ENCODE measurements at places on chromosomes 5 and 9.

GRCh38 chr9:19788152-19788551 lies 685 bp downstream of the SLC24A2 start:
- DNase-seq, result no peak

- no peak for DNase-seq
These were observed 66.7 kb downstream of the PSD2 start for GRCh38 chr5:139862313-139862712.

GRCh38 chr5:668283-668995 lies 24.7 kb downstream of the TPPP start:
- no peak for DNase-seq

DNA sequence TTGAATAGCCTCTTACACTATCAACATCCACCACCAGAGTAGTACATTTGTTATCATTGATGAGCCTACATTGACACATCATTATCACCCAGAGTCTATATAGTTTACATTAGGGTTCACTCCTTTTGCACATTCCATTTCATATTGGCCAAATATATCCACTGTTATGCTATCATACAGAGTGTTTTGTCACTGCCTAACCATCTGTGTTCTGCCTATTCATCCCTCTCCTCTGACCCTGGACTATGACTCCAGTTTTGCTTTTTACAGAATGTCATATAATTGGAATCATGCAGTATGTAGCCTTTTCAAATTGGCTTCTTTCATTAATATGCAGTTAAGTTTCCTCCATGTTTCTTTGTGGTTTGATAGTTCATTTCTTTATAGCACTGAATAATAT lies 904.7 kb downstream of the TLE1 start:
- DNase-seq, result no peak

DNA sequence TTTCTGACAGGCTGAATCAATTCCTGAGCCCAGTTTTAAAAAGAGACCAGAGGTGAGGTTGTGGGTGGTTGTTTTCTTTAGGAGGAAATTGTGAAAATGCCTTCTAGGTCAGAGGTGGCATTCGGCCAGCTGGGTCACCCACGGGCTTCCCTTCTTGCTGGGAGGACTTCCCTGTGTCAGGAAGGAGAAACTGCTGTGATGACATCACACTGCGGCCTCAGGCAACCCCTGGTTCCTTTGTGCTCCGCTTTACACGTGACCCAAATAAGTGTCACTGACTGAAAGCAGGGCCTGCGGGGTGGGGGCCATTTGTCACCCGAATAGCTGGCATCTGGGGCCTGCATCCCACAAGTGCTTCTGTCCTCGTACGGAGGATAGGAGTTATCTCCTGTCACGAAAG lies 39.7 kb downstream of the FABP6 start:
- no peak for DNase-seq

- no peak for DNase-seq
These were observed 51.0 kb upstream of the PSD2 start for GRCh38 chr5:139744471-139745131.

GRCh38 chr9:79263628-79264027 lies 308.1 kb upstream of the TLE4 start:
- no peak for DNase-seq

GRCh38 chr5:148953711-148954110 lies 109.2 kb downstream of the SH3TC2 start:
- DNase-seq, result no peak

- DNase-seq, result no peak
These were observed 38.9 kb downstream of the POLK start for GRCh38 chr5:75550597-75550996.

DNA sequence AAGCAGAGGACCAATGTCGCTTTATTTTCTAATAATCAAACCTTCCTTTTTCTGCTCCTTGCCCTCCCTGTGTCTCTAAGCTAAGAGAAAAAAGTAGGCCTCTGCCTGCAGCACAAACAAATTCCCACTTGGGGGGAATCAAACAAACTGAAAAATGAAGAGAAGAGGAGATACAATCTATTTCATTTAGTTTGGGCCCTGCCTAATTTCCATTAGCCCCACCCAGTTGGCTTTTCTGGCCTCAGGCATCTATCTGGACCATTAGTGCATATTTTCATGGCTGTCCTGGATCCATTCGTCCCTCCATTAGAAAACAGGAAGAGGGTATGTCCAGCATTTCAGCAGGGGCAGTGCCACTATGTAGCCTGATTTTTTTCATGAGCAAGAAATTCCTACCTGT lies 72.9 kb downstream of the EBF1 start:
- DNase-seq, result no peak

DNA sequence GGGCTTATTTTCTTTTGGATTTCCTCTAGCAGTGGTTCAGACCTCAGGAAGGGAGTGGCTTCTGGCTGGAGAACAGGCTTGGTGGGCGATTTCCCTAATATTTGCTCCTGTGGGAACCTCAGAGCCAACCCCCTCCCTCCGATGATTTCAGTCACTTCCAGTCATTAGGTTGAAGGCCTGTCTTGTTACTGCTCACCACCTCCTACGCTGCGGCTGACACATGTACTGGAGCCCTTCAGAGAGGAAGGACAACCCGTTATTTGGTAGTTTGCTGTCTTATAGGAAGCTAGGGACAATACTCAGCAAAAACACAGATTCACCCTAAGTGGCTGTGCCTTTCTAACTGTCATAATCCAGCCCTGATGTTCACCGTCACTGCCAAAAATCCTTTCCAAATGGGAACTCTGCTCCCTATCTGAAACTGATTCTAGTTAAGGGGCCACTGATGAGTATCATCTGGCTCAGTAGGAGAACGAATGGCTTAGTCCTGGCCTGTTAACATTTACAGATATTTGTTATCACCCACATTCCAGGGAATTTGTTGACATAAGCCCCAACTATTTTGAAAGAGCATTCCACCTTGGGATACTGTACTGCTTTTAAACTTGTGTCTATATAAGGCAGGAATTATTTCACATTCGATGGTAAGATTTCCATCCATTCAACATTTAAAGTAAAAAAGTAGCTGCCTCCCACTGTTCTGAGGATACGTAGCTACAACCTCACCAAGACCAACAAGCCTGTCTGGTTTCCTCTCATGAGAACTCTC lies 29.3 kb upstream of the ANKH start:
- DNase-seq, result no peak

GRCh38 chr9:80866121-80866520 lies 823.2 kb downstream of the TLE1 start:
- DNase-seq, result no peak

DNA sequence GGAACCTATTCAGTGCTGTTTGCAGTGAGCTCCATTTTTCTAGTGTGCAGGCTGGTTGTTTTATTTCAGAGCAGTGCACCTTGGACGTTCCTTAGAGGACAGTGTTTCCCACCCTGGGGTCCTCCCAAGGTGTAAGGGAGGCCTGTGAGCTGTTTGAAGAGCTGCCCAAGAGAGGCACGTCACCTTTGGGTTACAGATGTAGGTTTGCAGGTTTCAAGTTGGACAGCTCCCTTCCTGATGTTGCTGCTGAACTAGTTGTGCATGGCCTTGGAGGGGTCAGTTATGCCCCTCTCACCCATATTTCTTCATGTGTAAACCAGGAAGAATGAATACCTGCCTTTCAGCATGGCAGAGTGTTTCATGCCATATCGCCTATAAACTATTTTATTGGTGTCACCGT lies 34.7 kb upstream of the POMT1 start:
- no peak for DNase-seq

DNA sequence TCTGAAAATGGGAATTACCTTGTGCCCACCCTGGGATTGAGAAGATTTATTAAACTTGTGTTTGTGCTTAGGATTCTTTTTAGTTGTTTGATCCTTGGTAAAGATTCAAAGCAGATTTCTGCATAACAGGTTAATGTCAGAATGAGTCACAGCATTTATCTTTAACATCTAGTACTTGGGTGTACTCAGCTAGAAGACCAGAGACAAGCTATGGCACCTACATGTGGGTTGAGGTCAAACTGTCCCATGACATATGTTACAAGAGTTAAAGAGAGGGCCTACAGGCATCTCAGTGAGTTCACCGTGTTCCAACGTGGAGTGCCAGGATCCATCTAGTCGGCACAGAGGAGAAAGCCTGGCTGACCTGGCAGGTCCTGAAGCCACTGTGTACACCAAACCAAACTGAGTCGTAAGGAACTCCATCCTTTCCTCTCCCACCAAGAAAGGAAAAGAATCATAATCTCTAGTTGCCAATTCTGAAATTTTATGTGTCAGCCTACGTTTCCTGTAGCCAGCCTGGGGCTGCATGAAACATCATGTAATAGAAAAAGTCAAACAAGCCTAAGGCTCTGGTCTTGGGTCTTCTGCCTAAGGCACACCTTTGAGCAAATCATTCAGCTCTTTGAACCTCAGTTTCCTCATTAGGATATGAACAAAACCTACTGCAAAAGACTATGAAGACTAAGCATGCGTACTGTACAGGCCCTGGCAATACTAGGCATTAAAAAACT lies 73.7 kb downstream of the RCL1 start:
- no peak for DNase-seq

- DNase-seq, result no peak
These were observed 73.4 kb upstream of the ATG10 start for GRCh38 chr5:81898403-81898802.

DNA sequence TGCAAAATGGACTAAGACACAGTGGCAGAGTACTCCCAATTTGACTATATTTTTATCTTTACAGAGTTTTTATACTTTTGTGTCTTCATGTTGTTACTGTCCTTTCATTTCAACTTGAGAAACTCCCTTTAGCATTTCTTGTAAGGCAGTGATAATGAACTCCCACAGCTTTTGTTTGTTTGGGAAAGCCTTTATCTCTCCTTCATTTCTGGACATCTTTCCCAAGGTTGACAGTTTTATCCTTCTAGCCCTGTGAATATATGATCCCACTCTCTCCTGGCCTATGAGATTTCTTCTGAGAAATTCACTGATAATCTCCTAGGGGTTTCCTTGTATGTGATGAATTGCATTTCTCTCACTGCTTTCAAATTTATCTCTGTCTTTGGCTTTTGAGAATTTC lies 9.2 kb upstream of the SARDH start:
- no peak for DNase-seq

GRCh38 chr9:137148661-137149060 lies 9.7 kb downstream of the GRIN1 start:
- no peak for DNase-seq
